IMR-90 (cell line): ENCODE measurements at places on chromosomes 3 and 15. TPM values are rescaled to one million over a fixed set of nuclear protein-coding genes. Genes with fewer than 3 reads are reported as not detected.
A peak's percentile ranks its signal among the peaks of the same experiment; 100 is the strongest.

- H3K27ac ChIP-seq: no peak overlapping the region
- DNase-seq: no peak
- H3K27me3 ChIP-seq: no peaks in the 10 kb centered on the region
- peaks cover 2% of the 10 kb centered on the region for H3K4me1 ChIP-seq
Observed at GRCh38 chr3:110311541-110311940, 760.1 kb upstream of the NECTIN3 start.

EPHA6 gene
- total RNA-seq: not detected in 2 replicates

- no peak overlapping the region for H3K4me3 ChIP-seq
- no peaks in the 10 kb centered on the region for H3K27me3 ChIP-seq
- H3K36me3 ChIP-seq: peaks cover 18% of the 10 kb centered on the region
- no peaks in the 10 kb centered on the region for H3K4me1 ChIP-seq
Observed at GRCh38 chr15:84611631-84612030, 10.8 kb downstream of the ZSCAN2 start.

GRCh38 chr15:63436872-63437375, 55.3 kb upstream of the CA12 start:
- peaks cover 15% of the 10 kb centered on the region for H3K4me1 ChIP-seq
- peak overlapping the region; percentile 20; the same call in 1 of the 2 replicates for H3K27ac ChIP-seq
- H3K4me3 ChIP-seq: no peak overlapping the region

DNA sequence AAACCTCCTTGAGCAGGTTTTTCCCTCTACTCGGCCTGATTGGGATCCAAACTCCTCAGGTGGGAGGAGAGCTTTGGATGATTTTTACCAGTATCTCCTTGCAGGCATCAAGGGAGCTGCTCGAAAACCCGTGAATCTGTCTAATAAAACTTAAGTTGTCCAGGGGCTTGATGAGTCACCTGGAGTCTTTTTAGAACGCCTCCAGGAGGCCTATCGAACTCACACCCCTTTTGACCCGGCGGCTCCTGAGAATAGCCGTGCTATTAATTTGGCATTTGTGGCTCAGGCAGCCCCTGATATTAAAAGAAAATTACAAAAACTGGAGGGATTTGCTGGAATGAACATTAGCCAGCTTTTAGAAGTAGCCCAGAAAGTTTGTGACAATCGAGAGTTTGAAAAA, 41.6 kb downstream of the ZBTB11 start:
- H3K27ac ChIP-seq: no peak overlapping the region
- H3K4me1 ChIP-seq: no peaks in the 10 kb centered on the region
- peaks cover 5% of the 10 kb centered on the region; the same call in 1 of the 2 replicates for H3K27me3 ChIP-seq
- DNase-seq: no peak
- H3K36me3 ChIP-seq: no peaks in the 10 kb centered on the region

TIPIN gene
- total RNA-seq: 7.3 and 15.0 TPM in 2 replicates

ITGB5 gene
- total RNA-seq: 71.7 and 85.0 TPM in 2 replicates

MTHFS gene
- total RNA-seq: 6.3 and 8.3 TPM in 2 replicates

GRCh38 chr3:157067114-157067513, 92.8 kb downstream of the CCNL1 start:
- peaks cover 12% of the 10 kb centered on the region for H3K4me1 ChIP-seq
- H3K4me3 ChIP-seq: no peak overlapping the region
- DNase-seq: no peak
- no peaks in the 10 kb centered on the region for H3K36me3 ChIP-seq

CFAP91 gene
- total RNA-seq: not detected in 2 replicates

DNA sequence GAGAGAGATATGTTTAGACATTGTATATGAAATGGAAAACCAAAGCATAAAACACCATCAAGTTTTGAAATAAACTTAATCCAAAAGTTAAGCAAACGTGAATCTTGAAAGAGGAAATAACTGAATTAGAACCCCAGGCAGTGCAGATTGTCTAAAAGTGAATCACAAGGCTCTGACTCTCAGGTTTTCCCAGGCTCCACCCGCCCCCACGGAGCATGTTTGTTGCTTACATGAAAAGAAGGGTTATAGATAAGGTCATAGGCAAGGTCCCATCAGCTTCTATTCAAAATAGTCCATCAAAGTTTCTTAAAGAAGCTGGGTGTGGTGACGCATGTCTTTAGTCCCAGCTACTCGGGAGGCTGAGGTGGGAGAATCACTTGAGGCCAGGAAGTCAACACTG, 29.0 kb upstream of the SLMAP start:
- H3K4me1 ChIP-seq: peaks cover 3% of the 10 kb centered on the region
- H3K36me3 ChIP-seq: no peaks in the 10 kb centered on the region
- H3K4me3 ChIP-seq: no peak overlapping the region
- DNase-seq: peak; percentile 11
- H3K27ac ChIP-seq: no peak overlapping the region

MORC1 gene
- total RNA-seq: not detected in 2 replicates

ABTB1 gene
- total RNA-seq: 3.2 and 3.3 TPM in 2 replicates

DNA sequence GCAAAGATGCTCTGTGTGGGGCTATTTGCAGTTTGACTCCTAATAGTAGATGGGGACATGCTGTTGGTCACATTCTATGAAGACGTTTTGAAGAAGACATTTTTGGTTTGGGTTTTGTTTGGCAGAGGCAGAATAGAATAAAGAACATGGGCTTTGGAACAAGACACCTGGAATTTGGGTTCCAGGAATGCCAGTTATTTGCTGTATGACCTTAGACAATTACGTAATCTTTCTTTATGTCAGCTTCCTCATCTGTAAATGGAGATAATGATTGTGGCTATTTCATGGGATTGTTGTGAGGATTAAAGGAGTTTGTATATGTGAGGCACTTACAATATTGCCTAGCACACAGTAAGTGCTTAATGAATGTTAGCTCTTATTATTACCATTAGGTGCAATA, 91.6 kb downstream of the MESD start:
- no peak for DNase-seq
- no peaks in the 10 kb centered on the region for H3K27me3 ChIP-seq
- no peak overlapping the region for H3K4me3 ChIP-seq

- peaks cover 10% of the 10 kb centered on the region for H3K4me1 ChIP-seq
- DNase-seq: peak; percentile 92
- H3K36me3 ChIP-seq: no peaks in the 10 kb centered on the region
- H3K4me3 ChIP-seq: peak overlapping the region; percentile 20
- peak overlapping the region; percentile 86 for H3K27ac ChIP-seq
Observed at GRCh38 chr3:171028025-171028778, 1.7 kb upstream of the SLC2A2 start.

ERICH6 gene
- total RNA-seq: under 0.01 TPM in 1 of 2 replicates, not detected in the other

- peak; percentile 8 for DNase-seq
- H3K4me3 ChIP-seq: no peak overlapping the region
- peaks cover 3% of the 10 kb centered on the region; the same call in 1 of the 2 replicates for H3K4me1 ChIP-seq
- peaks cover 31% of the 10 kb centered on the region for H3K36me3 ChIP-seq
- no peak overlapping the region for H3K27ac ChIP-seq
Observed at GRCh38 chr3:51681453-51681852, 10.4 kb downstream of the TEX264 start.

MLF1 gene
- 5.2 and 7.5 TPM in 2 replicates for total RNA-seq

DNA sequence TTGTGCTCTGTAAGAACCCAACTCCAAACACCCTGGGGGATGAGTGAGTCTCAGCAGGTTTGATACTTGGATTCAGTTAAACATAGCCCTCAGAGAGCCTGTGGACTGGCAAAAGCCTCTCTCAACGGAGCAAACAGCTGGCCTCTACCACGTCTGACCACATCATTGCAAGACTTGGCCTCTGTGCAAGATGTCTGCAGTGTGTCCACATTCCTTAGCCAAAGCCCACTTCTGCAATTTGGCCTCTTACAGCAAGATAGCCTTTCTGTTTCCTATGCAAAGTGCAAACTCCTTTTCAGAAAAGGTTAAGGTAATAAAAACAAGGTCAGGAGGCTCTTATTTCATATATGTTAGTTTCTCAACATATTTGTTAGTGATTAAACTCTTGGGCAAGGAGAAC, 27.9 kb downstream of the FBN1 start:
- no peaks in the 10 kb centered on the region for H3K27me3 ChIP-seq
- H3K4me1 ChIP-seq: peaks cover 14% of the 10 kb centered on the region
- H3K36me3 ChIP-seq: no peaks in the 10 kb centered on the region; the same call in 1 of the 2 replicates
- DNase-seq: peak; percentile 93
- no peak overlapping the region for H3K27ac ChIP-seq
- H3K4me3 ChIP-seq: no peak overlapping the region

UBE2Q2 gene
- total RNA-seq: 28.9 and 44.2 TPM in 2 replicates

DNA sequence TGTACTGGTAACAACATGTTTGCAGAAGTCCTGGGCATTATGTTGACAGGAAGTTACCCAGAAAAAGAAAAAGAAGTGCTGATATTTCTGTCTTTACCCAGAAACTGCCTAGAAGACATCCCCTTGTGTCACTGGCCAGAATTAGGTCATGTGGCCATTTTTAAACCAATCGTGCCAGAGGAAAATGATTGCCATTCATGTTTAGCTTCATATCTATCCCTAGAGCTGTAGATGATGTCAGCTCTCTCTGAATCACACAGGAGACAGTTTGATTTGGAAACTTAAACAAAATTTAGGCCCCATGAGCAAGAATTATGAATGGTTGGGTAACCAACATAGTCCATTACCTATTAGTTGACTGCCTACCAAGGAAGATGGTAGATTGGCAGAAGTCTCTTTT, 8.9 kb upstream of the PLOD2 start:
- H3K27ac ChIP-seq: no peak overlapping the region
- peaks cover 8% of the 10 kb centered on the region for H3K4me1 ChIP-seq
- no peaks in the 10 kb centered on the region for H3K36me3 ChIP-seq
- no peaks in the 10 kb centered on the region for H3K27me3 ChIP-seq
- DNase-seq: no peak

DNA sequence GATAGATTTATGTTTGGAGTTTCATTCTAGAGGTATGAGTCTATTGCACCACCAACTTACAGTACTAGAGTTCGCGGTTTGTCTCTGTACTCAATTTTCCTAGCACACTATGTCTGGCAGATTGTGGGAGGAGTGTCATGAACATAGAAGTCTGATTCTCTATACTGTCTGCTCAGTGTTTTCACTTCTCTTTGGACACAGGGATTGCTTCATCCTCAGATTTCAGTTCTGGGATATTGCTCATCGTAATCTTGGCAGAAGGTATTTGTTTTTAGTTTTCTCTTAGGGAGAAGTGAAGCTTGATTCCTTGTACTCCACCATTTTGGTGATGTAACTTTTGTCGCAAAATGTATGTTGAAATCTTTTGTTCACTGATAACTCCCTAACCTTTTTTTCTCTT, 27.8 kb upstream of the AZI2 start:
- H3K27ac ChIP-seq: no peak overlapping the region
- no peaks in the 10 kb centered on the region for H3K36me3 ChIP-seq
- no peaks in the 10 kb centered on the region for H3K27me3 ChIP-seq
- peak; percentile 72 for DNase-seq
- H3K4me3 ChIP-seq: no peak overlapping the region
- no peaks in the 10 kb centered on the region for H3K4me1 ChIP-seq

- no peak overlapping the region for H3K4me3 ChIP-seq
- DNase-seq: no peak
- no peak overlapping the region for H3K27ac ChIP-seq
- no peaks in the 10 kb centered on the region for H3K27me3 ChIP-seq
- H3K36me3 ChIP-seq: no peaks in the 10 kb centered on the region
Observed at GRCh38 chr3:35320646-35321407, 318.5 kb upstream of the ARPP21 start.

GRCh38 chr15:39411102-39411989, 169.5 kb upstream of the THBS1 start:
- no peak overlapping the region for H3K27ac ChIP-seq
- no peak for DNase-seq
- H3K27me3 ChIP-seq: no peaks in the 10 kb centered on the region; the same call in 1 of the 2 replicates
- no peaks in the 10 kb centered on the region for H3K36me3 ChIP-seq
- no peak overlapping the region for H3K4me3 ChIP-seq

FOXL2NB gene
- total RNA-seq: under 0.01 TPM in 1 of 2 replicates, not detected in the other

GRCh38 chr3:140499114-140499757, 178.6 kb upstream of the TRIM42 start:
- no peaks in the 10 kb centered on the region for H3K36me3 ChIP-seq
- H3K27me3 ChIP-seq: no peaks in the 10 kb centered on the region
- DNase-seq: no peak
- no peak overlapping the region for H3K4me3 ChIP-seq
- no peaks in the 10 kb centered on the region for H3K4me1 ChIP-seq

DNA sequence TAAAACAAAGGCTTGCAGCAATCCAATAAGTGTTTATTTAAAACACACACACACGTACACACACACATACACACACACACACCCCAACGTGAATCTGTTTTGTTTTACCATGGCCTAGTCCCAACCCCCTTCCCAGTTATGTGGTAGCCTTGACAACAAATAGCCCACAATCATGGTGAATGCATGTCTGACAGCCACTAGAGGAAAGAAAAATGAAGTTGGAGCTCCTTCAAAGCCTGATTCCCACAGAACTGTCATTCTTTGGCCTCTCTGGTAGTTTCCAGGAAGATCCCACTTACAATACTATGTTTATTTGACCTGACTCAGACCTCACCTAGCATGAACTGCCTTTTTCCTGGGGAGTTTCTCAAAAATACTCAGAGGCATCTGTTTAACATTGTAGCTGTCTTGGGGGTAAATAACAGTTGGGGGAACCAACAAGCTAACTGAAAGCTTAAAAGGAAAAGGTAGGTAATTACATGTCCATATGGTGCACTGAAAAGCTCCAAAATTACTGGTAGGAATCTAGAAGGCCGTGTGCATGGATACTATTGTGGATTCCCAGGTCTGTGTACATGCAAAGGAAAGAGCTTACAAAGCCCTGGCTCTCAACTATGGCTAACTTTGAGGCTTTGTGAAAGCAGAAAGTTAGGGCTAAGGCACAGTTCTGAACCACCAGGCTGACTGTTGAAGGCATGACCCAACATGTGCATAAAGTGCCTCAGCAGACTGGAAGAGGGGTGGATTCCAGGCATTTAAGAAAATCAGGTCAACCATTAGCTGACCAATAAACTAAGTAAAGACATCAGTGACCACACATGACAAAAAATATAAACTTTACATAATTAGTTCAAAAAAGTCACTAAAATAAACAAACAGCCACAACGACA, 65.3 kb downstream of the FAIM start:
- H3K27ac ChIP-seq: no peak overlapping the region
- H3K27me3 ChIP-seq: no peaks in the 10 kb centered on the region
- peak; percentile 44 for DNase-seq
- peaks cover 3% of the 10 kb centered on the region; the same call in 1 of the 2 replicates for H3K4me1 ChIP-seq
- peaks cover 3% of the 10 kb centered on the region; the same call in 1 of the 2 replicates for H3K36me3 ChIP-seq

DNA sequence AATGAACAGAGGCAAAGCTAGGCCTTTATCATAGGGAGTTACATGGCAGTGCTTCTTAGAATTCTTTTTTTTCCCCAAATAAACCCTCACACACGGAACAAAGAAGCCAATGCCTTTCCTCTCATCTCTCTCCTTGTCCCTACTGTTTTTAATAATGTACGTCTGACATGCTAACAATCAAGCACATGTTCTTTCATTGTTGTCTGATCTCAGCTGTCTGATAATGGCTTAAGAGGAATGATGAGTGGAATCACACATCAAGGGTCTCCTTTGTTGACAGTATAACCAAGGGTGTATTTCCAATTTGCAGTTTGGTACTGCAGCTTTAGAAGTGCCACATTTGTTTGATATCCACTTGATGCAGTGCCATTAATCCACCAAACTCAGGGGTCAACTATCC, 34.8 kb upstream of the EPHA3 start:
- DNase-seq: no peak
- H3K27ac ChIP-seq: no peak overlapping the region
- no peaks in the 10 kb centered on the region for H3K36me3 ChIP-seq
- H3K4me1 ChIP-seq: no peaks in the 10 kb centered on the region

- no peaks in the 10 kb centered on the region for H3K36me3 ChIP-seq
- DNase-seq: peak; percentile 45
Observed at GRCh38 chr15:39631357-39631756, 50.5 kb downstream of the THBS1 start.
